Stimulated activated naive CD8-positive, alpha-beta T cell treated with anti-CD3 and anti-CD28 coated beads, Interleukin-15, amount 100 ng/mL, for 72 hours (primary cell): ENCODE measurements at places on chromosomes 6 and 20.

DNA sequence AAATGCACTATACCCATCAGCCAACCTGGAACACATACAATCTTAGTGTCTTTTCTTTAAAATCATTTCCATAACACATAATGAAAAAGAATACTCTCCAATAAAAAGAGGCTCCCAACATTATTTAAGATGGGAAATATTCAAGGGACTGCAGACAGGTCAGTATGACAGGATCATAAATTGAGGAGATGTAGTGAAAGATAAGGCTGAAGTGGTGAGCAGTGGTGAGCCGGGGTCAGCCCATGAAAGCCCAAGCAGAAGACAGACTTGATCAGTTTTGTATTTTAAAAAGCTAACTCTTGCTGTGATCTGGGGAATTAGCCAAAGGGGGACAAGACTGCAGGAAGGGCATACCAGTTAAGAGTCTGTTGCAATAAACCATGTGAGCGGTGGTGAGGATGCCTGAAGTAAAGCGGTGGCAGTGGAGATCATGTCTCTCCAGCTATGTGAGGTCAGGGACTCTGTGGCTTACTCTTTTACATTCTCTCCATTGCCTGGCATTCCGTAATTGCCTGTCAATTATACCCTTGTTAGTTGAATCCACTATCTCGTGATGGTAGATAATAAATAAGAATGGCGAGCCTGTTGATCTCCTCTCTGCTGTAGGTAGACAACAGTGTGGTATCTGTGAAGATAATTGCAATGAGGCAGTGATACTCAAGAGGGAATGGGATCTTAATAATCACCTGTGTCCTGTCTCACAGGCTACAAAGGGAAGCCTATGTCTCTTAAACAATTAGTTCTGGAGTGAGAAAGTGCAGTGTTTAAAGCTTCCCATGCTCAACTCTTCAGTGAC lies 97.4 kb downstream of the FILIP1 start:
- no peak for DNase-seq

DNA sequence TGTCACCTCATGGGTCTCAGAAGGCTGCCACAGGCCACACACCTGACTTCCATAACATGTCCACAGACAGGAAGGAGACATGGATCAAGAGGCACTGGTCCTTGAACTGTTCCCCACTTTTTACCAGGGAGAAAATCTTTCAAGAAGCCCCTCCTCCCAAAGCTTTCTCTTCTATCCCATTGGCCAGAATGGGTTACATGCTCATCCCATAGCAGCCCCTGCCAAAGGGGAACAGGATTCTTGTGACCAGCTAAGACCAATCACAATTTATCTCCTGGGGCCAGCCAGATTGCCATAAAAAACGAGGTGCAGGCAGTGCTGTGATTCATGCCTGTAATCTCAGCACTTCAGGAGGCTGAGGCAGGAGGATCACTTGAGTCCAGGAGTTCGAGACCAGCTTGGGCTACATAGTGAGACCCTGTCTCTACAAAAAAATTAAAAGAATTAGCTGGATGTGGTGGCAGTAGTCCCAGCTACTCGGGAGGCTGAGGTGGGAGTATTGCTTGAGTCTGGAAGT lies 59.4 kb downstream of the TMEM242 start:
- no peak for DNase-seq

DNA sequence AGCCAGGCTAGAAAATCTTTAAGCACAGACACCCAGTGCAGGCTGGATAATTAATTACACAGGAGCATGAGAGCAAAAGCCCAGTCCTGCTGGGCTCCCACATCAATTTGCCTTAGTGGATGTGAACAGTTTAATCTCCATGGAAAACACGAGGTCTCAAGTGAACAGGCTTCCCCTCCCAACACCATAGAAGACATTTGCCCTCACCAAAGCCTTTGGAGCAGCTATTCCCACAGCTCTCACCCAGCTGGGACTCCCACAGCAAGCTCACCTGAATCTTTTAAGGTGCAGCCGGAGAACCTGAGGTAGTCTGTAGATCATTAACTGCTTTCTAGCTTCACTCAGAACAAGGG lies 12.0 kb downstream of the TOMM6 start:
- DNase-seq, result no peak

DNA sequence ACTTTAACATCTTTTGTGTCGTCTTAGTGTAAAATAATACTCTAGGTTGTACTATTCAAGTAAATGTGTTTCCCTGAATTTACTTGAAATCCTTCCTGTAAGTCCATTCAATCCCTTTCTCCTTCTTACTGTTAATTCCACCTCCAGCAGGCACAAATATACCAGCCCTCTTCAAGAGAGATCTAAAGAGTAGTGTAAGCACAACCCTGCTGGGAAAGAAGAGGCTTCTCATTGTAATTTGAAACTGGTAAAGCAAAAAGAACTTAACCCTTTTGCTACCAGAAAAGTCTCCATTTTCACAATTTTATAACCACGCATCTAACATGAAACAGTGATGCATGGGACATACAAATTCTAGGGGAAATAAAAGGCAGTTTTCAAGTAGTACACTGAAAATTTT lies at the start of gene BMP5:
BMP5 (minus strand) TSS at position 191 of the 400 bp plus-strand sequence. CDS start 725 bp downstream, outside the sequence.
- DNase-seq, result no peak

DNA sequence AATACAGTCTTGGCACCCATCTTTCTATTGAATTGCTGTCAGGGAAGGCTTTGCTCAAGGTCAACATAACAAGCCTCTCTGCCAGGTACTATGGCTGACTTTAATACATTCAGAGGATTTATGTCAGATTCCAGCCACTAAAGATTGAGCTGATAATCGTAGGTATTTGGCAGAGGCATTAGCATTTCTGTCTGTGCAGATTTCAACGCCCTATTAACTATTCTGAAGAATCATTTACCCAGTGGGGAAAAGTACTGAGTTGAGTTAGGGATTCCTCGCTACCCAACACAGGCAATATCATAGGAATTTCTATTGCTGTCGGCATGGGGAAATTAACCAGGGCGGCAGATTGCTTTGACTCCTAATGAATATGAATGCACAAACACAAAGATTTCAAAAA lies 233.7 kb upstream of the SPTLC3 start:
- no peak for DNase-seq
